Upper lobe of left lung (tissue), 6 donors: ENCODE measurements at places on chromosomes 1 and 21. TPM values are rescaled to one million over a fixed set of nuclear protein-coding genes. Genes with fewer than 3 reads are reported as not detected.

DNA sequence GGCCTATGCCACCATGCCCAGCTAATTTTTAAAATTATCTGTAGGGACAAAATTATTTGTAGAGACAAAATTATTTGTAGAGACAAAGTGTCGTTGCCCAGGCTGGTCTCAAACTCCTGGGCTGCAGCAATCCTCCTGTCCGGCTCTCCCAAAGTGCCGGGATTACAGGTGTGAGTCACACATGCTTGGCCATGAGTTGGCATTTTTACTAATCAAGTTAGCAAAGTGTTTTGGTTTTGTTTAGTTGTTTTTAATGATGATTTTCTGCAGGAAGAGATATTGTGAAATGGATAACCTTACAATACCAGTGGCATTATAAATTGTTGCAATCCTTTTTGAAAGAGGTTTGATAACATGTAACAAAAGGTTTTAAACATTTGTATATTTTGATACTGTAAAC is 65.3 kb upstream of the MAGI3 start:
- no peaks in the 10 kb centered on the region for H3K4me1 ChIP-seq
- H3K27ac ChIP-seq, result no peak overlapping the region
- no peaks in the 10 kb centered on the region for H3K27me3 ChIP-seq
- H3K36me3 ChIP-seq, result no peaks in the 10 kb centered on the region
- DNase-seq, result no peak

DNA sequence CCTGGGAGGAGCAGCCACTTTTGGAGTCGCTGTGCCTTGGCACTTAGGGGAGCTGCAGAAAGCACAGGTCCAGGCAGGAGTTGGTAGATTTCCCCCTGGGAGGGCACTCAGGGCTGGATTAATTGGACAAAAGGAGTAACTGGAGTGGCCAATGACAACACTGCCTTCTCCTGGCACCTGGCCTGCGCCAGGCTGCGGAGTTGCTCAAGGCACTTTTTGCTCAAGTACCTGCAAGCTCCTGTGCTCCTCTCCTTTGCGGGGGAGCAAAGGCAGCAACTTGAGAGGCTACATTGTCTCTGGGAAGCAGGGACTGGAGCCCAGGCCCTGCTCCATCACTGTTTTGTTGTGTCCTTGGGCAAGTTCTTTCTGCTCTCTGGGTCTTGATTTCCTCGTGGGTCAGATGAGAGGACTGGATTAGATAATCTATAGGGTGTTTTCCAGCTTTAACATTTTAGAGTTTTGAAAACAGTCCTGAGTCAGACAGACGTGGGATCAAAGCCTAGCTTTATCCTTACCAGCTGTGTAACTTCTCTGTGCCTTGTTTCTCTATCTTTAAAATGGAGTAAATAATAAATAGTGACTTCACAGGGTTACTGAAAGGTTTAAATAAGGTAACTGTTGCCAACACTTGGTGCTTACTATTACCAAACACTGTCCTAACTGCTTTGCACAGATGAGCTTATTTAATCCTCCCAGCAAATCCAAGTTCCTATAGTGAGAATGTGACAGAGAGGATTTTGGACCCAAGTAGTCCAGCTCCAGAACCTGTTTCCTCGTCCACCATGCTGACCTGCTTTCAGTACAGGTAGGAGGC is 18.0 kb upstream of the GRHL3 start:
- H3K36me3 ChIP-seq, result no peaks in the 10 kb centered on the region
- H3K27me3 ChIP-seq, result no peaks in the 10 kb centered on the region
- no peak overlapping the region for H3K4me3 ChIP-seq

- H3K36me3 ChIP-seq, result no peaks in the 10 kb centered on the region
- DNase-seq, result peak; percentile 42
- H3K4me3 ChIP-seq, result no peak overlapping the region
- no peak overlapping the region for H3K27ac ChIP-seq
- no peaks in the 10 kb centered on the region for H3K27me3 ChIP-seq
- no peaks in the 10 kb centered on the region for H3K4me1 ChIP-seq
Measured at GRCh38 chr1:176691251-176692228, 228.6 kb downstream of the PAPPA2 start.

- peak overlapping the region; percentile 49 for H3K27ac ChIP-seq
- H3K4me3 ChIP-seq, result no peak overlapping the region
- H3K36me3 ChIP-seq, result peaks cover 8% of the 10 kb centered on the region
Measured at GRCh38 chr1:235998812-235999211, 66.1 kb downstream of the NID1 start.

DNA sequence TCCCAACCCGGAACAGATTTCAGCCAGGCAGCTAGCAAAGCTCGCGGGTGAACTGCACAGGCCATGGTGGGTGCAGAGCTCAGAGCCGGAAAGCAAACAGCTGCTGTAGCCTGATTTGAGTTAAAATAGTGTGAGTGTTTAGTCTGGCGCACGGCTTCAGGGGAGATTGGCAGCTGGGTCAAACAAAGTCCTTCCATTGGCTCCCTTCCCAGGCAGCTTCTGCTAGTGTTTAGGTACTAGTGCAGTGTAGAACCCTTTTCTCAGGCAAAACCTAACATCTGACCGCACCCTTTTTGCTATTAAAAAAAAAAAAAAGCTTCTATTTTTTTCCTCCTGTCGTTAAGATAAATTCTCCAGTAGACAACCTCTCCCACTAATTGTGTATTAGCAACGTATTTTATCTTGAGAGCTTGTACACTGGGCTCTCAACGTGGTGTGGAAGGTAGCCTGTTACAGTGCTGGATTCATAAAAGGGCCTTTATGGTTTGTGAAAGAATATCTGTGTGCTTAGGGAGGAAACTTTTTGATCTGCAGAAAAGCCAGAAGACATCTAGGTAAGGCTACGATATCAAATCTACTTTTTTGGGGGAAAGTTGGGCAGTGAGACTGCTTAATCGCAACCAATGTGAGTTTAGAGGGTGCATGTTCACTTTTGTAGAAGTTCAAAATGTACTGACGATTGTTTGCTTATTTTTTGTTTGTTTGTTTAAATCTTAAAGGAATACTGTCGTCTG is 689.6 kb downstream of the USP25 start:
- peak overlapping the region; percentile 45 for H3K4me3 ChIP-seq
- H3K27ac ChIP-seq, result peak overlapping the region; percentile 74
- H3K27me3 ChIP-seq, result no peaks in the 10 kb centered on the region
- no peaks in the 10 kb centered on the region for H3K4me1 ChIP-seq
- H3K36me3 ChIP-seq, result no peaks in the 10 kb centered on the region

- H3K4me1 ChIP-seq, result no peaks in the 10 kb centered on the region
- no peaks in the 10 kb centered on the region for H3K27me3 ChIP-seq
- H3K27ac ChIP-seq, result no peak overlapping the region
- no peak for DNase-seq
Measured at GRCh38 chr1:243926803-243927245, 76.8 kb upstream of the AKT3 start.

GRCh38 chr1:193256019-193256418 is 69.6 kb upstream of the B3GALT2 start:
- H3K27me3 ChIP-seq, result no peaks in the 10 kb centered on the region
- no peaks in the 10 kb centered on the region for H3K36me3 ChIP-seq
- no peak overlapping the region for H3K4me3 ChIP-seq
- H3K27ac ChIP-seq, result no peak overlapping the region
- peaks cover 18% of the 10 kb centered on the region for H3K4me1 ChIP-seq

GRCh38 chr1:168112673-168113305 is 23.9 kb downstream of the GPR161 start:
- H3K4me3 ChIP-seq, result no peak overlapping the region
- peaks cover 4% of the 10 kb centered on the region for H3K4me1 ChIP-seq
- DNase-seq, result no peak
- H3K36me3 ChIP-seq, result no peaks in the 10 kb centered on the region
- no peak overlapping the region for H3K27ac ChIP-seq
- no peaks in the 10 kb centered on the region for H3K27me3 ChIP-seq

- peak overlapping the region; percentile 19 for H3K27ac ChIP-seq
- no peaks in the 10 kb centered on the region for H3K36me3 ChIP-seq
- H3K27me3 ChIP-seq, result no peaks in the 10 kb centered on the region
- peaks cover 74% of the 10 kb centered on the region for H3K4me1 ChIP-seq
- H3K4me3 ChIP-seq, result no peak overlapping the region
Measured at GRCh38 chr1:91015794-91016550, 5.9 kb downstream of the ZNF644 start.

DNA sequence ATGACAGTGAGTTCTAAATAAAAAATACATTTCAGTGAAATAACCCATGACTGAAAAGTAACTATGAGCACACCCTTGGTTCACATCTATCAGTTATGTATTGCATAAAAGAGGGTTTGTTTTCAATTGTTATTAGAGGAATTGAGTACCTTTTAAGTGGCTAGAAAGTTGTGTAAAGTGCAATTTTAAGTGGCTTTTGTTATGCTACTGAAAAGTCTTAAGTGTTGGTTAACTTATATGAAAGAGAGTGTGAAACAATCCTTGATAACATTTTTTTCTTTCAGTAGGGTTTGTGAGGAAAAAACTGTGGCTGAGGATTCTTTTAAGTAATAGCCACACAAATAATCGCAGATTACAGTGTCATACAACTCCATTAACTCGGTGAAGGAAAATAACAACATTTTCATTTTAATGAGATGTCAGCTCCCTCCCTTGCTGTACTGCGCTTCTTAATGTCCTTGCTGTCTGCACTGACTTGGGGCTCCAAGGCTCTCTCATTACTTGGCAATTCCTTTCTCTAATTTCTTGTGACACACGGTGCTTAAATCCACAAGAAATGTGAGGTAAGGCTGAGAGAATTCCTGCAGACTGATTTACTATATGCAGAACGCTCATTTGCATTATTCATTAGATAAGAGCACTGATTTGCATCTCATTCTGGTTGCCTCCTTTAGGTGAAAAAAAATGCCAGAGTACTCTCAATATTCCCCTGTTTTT is 40.6 kb downstream of the NTNG1 start:
- no peaks in the 10 kb centered on the region for H3K36me3 ChIP-seq
- no peaks in the 10 kb centered on the region for H3K27me3 ChIP-seq
- H3K4me3 ChIP-seq, result no peak overlapping the region
- DNase-seq, result no peak
- no peaks in the 10 kb centered on the region for H3K4me1 ChIP-seq

GRCh38 chr1:83807231-83807630 is 191.7 kb downstream of the TTLL7 start:
- H3K36me3 ChIP-seq, result no peaks in the 10 kb centered on the region
- H3K4me1 ChIP-seq, result no peaks in the 10 kb centered on the region
- no peaks in the 10 kb centered on the region for H3K27me3 ChIP-seq
- H3K4me3 ChIP-seq, result no peak overlapping the region
- no peak for DNase-seq
- no peak overlapping the region for H3K27ac ChIP-seq

DNA sequence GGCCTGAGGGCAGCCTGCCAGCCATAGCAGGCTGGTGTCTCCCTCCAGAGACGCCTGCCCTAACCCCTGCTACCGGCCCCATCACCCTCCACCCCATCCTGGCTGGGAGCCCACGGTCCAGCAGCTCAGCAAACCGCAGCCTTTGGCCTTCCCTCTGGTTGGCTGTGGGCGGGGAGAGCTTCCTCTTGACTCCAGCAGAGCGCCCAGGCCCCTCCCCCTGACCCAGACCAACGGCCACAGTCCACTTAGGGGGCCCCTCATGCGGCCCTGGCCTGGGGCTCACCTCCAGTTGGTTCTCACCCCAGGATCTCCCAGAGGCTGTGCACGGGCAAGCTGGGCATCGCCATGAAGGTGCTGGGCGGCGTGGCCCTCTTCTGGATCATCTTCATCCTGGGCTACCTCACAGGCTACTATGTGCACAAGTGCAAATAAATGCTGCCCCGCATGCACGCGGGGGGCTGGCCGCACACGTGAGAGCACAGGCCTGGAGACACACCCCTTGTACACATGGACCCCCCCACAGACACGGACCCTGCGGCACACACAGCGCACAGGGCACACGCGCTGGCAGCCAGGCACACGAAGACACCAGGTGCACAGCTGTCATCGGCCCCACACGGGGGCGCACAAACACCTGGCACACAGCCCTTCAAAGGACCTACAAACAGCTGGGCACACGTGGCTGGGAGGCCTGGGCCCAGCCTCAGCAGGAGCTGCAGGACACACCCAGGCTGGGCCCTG is 3.1 kb downstream of the SMIM1 start:
- H3K36me3 ChIP-seq, result peaks cover 25% of the 10 kb centered on the region
- H3K27ac ChIP-seq, result no peak overlapping the region
- H3K4me3 ChIP-seq, result no peak overlapping the region
- DNase-seq, result peak; percentile 84

DNA sequence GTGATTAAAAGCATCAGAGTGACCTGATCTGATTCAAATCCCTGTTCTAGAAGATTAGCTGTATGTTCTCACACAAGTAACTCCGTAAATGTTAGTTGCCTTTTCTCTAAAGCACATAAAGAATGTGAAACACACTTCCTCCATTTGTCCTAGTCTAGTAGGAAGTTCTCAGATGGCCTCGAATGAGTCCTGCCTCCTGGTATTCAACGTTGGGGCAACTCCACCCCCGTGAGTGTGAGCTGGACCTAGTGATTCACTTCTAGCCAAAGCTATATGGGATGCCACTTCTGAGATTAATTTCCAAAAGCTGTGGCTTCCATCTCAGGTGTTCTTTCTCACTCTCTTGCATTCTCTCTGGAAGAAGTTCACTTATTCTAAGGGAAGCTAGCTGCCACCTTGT is 267.6 kb downstream of the GPATCH2 start:
- DNase-seq, result no peak
- H3K4me3 ChIP-seq, result no peak overlapping the region
- no peaks in the 10 kb centered on the region for H3K4me1 ChIP-seq
- no peaks in the 10 kb centered on the region for H3K27me3 ChIP-seq
- H3K36me3 ChIP-seq, result no peaks in the 10 kb centered on the region
- no peak overlapping the region for H3K27ac ChIP-seq

- DNase-seq, result no peak
- H3K4me3 ChIP-seq, result no peak overlapping the region
- no peak overlapping the region for H3K27ac ChIP-seq
- no peaks in the 10 kb centered on the region for H3K27me3 ChIP-seq
- H3K4me1 ChIP-seq, result no peaks in the 10 kb centered on the region
Measured at GRCh38 chr1:245484176-245484575, 329.4 kb downstream of the KIF26B start.

- H3K36me3 ChIP-seq, result no peaks in the 10 kb centered on the region
- no peaks in the 10 kb centered on the region for H3K4me1 ChIP-seq
- H3K27me3 ChIP-seq, result no peaks in the 10 kb centered on the region
- DNase-seq, result no peak
Measured at GRCh38 chr1:11617314-11617713, 36.9 kb downstream of the FBXO2 start.

DNA sequence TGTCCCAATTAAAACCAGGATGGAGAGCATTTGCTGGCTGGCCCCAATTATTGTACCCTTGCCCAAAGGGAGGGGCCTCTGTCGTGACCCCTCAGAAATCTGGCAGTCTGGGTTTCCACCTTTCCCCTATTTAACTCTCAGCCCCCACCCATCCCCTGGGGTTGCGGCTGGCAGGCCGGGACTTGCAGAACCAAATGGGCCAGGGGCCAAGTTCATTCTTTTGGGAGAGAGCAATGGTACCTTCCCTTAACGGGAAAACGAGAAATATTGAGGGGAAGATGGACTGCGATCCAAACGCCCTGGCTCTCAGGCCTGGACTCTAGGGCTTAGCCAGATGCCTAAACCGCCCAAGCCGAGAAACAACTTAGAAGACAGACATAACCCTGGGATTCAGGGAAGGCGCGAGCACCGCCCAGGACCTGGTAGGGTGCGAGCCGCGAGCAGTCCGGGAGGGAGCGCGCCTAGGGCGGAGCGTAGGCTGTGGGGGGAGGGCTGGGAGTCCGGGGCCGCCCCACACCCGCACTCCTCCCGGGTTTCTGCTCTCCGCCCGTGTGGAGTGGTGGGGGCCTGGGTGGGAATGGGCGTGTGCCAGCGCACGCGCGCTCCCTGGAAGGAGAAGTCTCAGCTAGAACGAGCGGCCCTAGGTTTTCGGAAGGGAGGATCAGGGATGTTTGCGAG is at the start of gene SLC27A3:
SLC27A3 (plus strand) TSS at position 628 of the 678 bp plus-strand sequence. CDS start 91 bp downstream, outside the sequence.
- H3K4me3 ChIP-seq, result peak within 1 kb of the TSS; percentile 79
- DNase-seq, result peak; percentile 82
- peak within 1 kb of the TSS; percentile 92 for H3K27ac ChIP-seq
- H3K27me3 ChIP-seq, result no peaks in the 10 kb centered on the region

The C1QC gene
- 745 TPM for total RNA-seq

The COL16A1 gene
- 30.2 TPM for total RNA-seq

The SPRR3 gene
- total RNA-seq, result not detected

The APOBEC4 gene
- 0.94 TPM for total RNA-seq
